ENCODE measurements at places on chromosomes 5 and 9. TPM values are rescaled to one million over a fixed set of nuclear protein-coding genes. Genes with fewer than 3 reads are reported as not detected.

- no peak overlapping the region for H3K4me3 ChIP-seq
- no peak for DNase-seq
- H3K4me1 ChIP-seq, result no peaks in the 10 kb centered on the region
- no peak overlapping the region for H3K27ac ChIP-seq
These were observed 25.8 kb downstream of the THBS4 start for GRCh38 chr5:80060966-80061365.

DNA sequence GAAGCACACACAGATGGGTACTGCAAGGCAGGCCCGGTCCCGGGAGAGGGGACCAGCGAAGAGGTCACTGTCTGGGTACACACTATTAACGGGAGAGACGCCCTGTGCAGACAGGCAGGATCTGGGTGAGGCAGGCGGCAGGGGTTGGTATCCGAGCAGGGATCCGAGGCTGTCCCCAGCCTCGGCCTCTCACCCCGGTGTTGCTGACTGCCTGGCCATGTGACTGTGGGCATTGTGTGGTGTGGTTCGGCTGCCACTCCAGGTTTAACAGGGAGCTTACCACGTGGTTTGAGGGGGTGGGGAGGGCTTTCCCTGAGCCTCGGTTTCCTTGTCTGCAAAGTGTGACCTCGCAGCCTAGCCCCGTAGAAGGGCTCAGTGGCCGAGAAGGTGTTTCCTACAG lies 11.1 kb upstream of the RALGDS start:
- no peak overlapping the region for H3K27ac ChIP-seq
- peaks cover 9% of the 10 kb centered on the region for H3K27me3 ChIP-seq
- peaks cover 35% of the 10 kb centered on the region for H3K4me1 ChIP-seq

DNA sequence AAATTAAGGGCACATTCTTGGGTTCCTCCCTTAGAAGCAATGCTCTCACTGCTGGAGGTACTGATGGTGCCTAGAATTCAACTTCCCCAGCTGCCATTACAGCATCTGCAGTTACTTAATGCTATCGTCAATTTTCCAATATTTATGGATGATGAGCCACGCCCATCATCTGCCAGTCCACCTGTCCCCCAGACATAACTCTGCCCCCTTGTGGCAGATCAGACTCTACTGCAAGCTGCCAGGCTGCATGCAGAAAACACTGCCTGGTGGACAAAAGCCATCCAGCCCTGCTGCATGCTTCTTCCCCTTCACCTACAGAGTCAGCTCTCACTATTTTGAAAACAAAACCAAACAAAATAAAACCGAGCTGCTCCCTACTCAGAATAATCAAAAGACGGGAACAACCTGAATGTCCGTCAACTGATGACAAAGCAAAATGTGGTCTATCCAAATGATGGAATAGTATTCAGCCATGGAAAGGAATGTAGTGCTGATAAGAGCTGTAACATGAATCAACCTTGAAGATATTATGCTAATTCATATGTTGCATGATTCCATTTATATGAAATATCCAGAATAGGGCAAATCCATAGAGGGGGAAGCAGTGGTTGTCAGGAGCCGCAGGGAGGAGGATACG lies 66.4 kb downstream of the RETREG1 start:
- H3K27ac ChIP-seq, result no peak overlapping the region
- H3K27me3 ChIP-seq, result no peaks in the 10 kb centered on the region
- H3K4me3 ChIP-seq, result no peak overlapping the region
- H3K4me1 ChIP-seq, result peaks cover 1% of the 10 kb centered on the region
- no peaks in the 10 kb centered on the region for H3K36me3 ChIP-seq
- peak; percentile 24 for DNase-seq

CCDC183 gene
- total RNA-seq, result 0.84 TPM

GRCh38 chr9:126450668-126451205 lies 124.1 kb downstream of the MVB12B start:
- no peak for DNase-seq
- no peaks in the 10 kb centered on the region for H3K27me3 ChIP-seq
- H3K4me1 ChIP-seq, result peaks cover 5% of the 10 kb centered on the region
- H3K27ac ChIP-seq, result no peak overlapping the region

- no peaks in the 10 kb centered on the region for H3K36me3 ChIP-seq
- H3K27me3 ChIP-seq, result no peaks in the 10 kb centered on the region
- no peak overlapping the region for H3K27ac ChIP-seq
- DNase-seq, result peak; percentile 61
- H3K4me1 ChIP-seq, result peaks cover 13% of the 10 kb centered on the region
- H3K4me3 ChIP-seq, result peak overlapping the region; percentile 85
These were observed 19.7 kb downstream of the ANXA2R start for GRCh38 chr5:43020399-43020746.

- peak; percentile 36 for DNase-seq
- H3K27ac ChIP-seq, result no peak overlapping the region
- no peak overlapping the region for H3K4me3 ChIP-seq
- peaks cover 8% of the 10 kb centered on the region for H3K4me1 ChIP-seq
These were observed 179.0 kb upstream of the SGCD start for GRCh38 chr5:156147944-156148285.

- H3K27me3 ChIP-seq, result no peaks in the 10 kb centered on the region
- H3K36me3 ChIP-seq, result no peaks in the 10 kb centered on the region
- H3K4me3 ChIP-seq, result no peak overlapping the region
- no peak overlapping the region for H3K27ac ChIP-seq
- no peak for DNase-seq
These were observed 100.6 kb downstream of the ARHGAP26 start for GRCh38 chr5:142870532-142871362.

- H3K36me3 ChIP-seq, result no peaks in the 10 kb centered on the region
- H3K27ac ChIP-seq, result no peak overlapping the region
- DNase-seq, result no peak
These were observed 27.4 kb upstream of the GADD45G start for GRCh38 chr9:89577363-89577762.

DNA sequence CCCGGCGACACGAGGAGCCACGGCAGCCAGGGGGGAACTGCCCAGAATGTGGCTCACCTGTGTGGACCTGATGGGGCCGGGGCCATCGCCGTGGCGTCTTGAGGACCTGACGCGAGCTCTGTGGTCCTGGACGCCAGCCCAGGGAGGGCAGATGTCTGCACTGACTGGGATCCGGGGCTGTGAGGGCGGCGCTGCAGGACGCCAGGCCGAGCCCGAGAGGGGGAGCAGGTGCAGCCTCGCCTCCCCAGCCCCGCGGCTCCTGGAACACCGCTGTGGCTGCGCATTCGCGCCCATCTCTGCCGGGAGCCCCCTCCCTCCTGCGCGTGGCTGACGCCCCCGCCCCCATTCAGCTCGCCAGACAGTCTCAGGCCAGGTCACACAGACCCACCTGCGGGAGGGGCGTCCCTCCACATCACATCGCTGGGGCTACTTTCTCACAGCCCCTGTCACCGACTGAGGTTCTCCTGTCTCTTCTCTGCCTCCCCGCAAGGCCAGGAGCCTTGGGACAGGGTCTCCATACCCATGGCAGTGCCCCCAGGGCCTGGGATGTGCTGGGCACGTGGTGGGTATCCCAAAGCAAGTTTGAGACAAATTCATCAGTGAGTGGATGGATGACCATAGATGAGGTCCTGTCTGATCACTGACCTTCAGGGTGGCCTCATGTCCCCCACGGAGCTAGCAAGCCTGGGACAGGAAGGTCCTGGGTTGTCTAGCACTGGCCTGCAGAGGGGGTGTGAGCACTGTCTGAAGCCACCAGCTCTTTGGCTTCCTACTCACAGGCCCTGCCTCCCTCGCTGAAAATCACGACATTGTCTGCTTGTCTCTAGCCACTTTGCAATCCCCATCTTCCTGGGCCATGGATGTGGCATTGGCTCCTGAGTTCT lies 47.3 kb downstream of the RASGEF1C start:
- H3K27me3 ChIP-seq, result peaks cover 6% of the 10 kb centered on the region
- no peak overlapping the region for H3K4me3 ChIP-seq
- H3K27ac ChIP-seq, result no peak overlapping the region

- H3K36me3 ChIP-seq, result peaks cover 6% of the 10 kb centered on the region
- no peak overlapping the region for H3K27ac ChIP-seq
- H3K27me3 ChIP-seq, result no peaks in the 10 kb centered on the region
- H3K4me3 ChIP-seq, result no peak overlapping the region
These were observed 16.4 kb downstream of the RAD23B start for GRCh38 chr9:107299437-107299836.

NNT gene
- 38.9 TPM for total RNA-seq

GRCh38 chr9:95923794-95924193 lies 48.3 kb downstream of the ERCC6L2 start:
- H3K36me3 ChIP-seq, result peaks cover 25% of the 10 kb centered on the region
- H3K27me3 ChIP-seq, result no peaks in the 10 kb centered on the region
- no peak overlapping the region for H3K4me3 ChIP-seq

DNA sequence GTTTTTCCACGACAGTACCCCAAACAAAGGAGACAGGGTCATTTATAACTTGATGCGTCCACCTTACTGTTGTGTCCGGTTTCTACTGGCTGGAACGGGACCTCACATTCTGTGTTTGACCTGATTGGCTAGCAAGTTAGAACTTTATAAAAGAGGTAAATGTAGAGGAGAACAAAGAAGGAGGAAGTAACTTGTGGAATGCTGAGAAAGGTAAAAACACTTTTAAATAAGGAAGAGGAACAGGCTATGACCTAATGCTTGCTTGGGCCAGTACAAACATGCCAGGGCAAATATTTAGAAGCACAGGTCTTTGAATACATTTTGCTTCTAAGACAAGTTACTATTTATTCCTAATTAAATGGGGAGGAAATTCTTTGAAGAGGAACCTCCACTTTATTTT lies 251.6 kb downstream of the KIAA0825 start:
- no peaks in the 10 kb centered on the region for H3K36me3 ChIP-seq
- H3K4me3 ChIP-seq, result no peak overlapping the region
- H3K4me1 ChIP-seq, result no peaks in the 10 kb centered on the region
- no peaks in the 10 kb centered on the region for H3K27me3 ChIP-seq

DNA sequence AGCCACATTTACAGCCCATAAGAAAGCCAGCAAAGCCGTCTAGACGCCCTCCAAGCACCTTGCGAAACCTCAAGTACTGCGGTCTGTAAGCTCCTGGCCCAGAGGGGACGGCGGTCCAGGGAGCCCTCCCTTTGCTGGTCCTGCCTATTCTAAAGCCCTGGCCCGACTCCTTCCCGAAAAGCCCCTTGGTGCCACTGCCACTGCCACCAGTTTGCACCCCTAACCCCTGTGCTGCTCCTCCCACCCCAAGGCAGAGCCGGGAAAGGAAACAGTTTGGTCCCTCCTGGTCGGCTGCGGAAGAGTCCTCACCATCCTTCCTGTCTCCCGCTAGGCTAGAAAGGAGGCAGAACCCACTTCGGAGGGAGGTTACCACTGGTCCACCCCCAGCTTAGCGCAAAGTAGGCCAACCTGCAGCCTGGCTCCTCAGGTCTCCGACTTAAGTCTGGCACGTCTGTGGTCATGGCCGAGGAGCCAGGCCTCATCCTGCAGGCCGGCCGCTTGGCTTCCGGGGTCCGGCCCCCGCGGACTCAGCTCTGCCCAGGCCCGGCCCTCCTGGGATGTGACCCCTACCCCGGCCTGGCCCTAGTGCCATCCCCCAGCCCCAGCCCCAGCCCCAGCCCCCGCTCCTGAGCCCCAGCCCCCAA lies 916 bp downstream of the TOR1A start:
- peak; percentile 29 for DNase-seq
- peaks cover 20% of the 10 kb centered on the region for H3K36me3 ChIP-seq
- peaks cover 7% of the 10 kb centered on the region for H3K4me1 ChIP-seq
- H3K27me3 ChIP-seq, result no peaks in the 10 kb centered on the region

PFDN1 gene
- 202 TPM for total RNA-seq

DNA sequence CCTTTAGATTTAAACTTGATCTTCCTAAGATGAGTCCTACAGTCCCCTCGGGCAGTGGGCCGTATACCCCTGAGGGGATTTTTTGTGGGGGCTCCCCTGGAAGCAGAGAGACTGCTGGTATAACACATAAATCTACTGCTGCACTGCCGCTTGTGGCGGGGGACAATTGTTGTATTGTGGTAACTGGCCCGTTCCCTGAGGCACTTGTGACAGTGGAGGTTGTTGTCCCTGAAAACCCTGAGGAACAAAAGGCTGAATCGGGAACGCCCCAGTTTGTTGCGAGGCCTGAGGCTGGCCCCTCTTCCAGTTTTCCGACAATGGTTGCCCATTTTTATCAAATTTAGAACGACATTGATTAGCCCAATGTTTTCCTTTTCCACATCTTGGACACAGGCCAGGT lies 4.7 kb upstream of the TMEM141 start:
- H3K27ac ChIP-seq, result no peak overlapping the region
- H3K27me3 ChIP-seq, result peaks cover 6% of the 10 kb centered on the region
- H3K4me3 ChIP-seq, result no peak overlapping the region
- no peaks in the 10 kb centered on the region for H3K36me3 ChIP-seq
- no peak for DNase-seq

- H3K4me1 ChIP-seq, result peaks cover 29% of the 10 kb centered on the region
- peak; percentile 95 for DNase-seq
- H3K4me3 ChIP-seq, result peak overlapping the region; percentile 2
- no peaks in the 10 kb centered on the region for H3K36me3 ChIP-seq
- H3K27ac ChIP-seq, result peak overlapping the region; percentile 66
These were observed 234.6 kb downstream of the SPOCK1 start for GRCh38 chr5:137264573-137264972.

FOXD1 gene
- total RNA-seq, result 13.5 TPM

SIT1 gene
- total RNA-seq, result not detected

AFF4 gene
- total RNA-seq, result 163 TPM
